Right cardiac atrium (tissue), 5 donors: ENCODE measurements at places on chromosomes 16 and 17. TPM values are rescaled to one million over a fixed set of nuclear protein-coding genes. Genes with fewer than 3 reads are reported as not detected.

Gene PRR11
- 2.1 TPM for total RNA-seq

Gene ZNF213
- 7.1 TPM for total RNA-seq

Gene ZFP3
- total RNA-seq = 12.0 TPM

Gene KRT31
- total RNA-seq = not detected

Gene TUBG2
- total RNA-seq = 18.1 TPM

Gene TMEM92
- not detected for total RNA-seq

Gene PMP22
- total RNA-seq = 116 TPM

Gene SLC35G3
- not detected for total RNA-seq

Gene SLFN12
- 4.3 TPM for total RNA-seq

Gene TEX14
- total RNA-seq = 0.57 TPM

Gene KCNJ12
- total RNA-seq = 10.0 TPM

Gene CCL14
- 27.2 TPM for total RNA-seq

Gene DPEP3
- not detected for total RNA-seq

Gene ANKRD40CL
- total RNA-seq = not detected

Gene MMP15
- 51.2 TPM for total RNA-seq

Gene HDAC5
- 80.1 TPM for total RNA-seq

Gene C1QTNF1
- 655 TPM for total RNA-seq

Gene MFAP4
- total RNA-seq = 92.8 TPM

Gene SLC12A3
- total RNA-seq = not detected

Gene NAT9
- 24.3 TPM for total RNA-seq

Gene CMTM2
- total RNA-seq = not detected

Gene PDE6G
- 0.41 TPM for total RNA-seq

Gene PIRT
- total RNA-seq = not detected

Gene CTF1
- 8.5 TPM for total RNA-seq

Gene XPO6
- 35.1 TPM for total RNA-seq

Gene PRAC2
- not detected for total RNA-seq

Gene CHD9NB
- 0.80 TPM for total RNA-seq

Gene CEMP1
- total RNA-seq = not detected

Gene MPO
- 0.06 TPM for total RNA-seq

Gene PYY
- not detected for total RNA-seq

Gene PPL
- 5.2 TPM for total RNA-seq

Gene LITAFD
- total RNA-seq = not detected

Gene TP53TG3C
- total RNA-seq = not detected

Gene KRTAP4-6
- not detected for total RNA-seq

Gene TMEM88
- total RNA-seq = 24.6 TPM

Gene SLC52A1
- total RNA-seq = not detected

Gene IGSF6
- 1.6 TPM for total RNA-seq

Gene ZG16B
- total RNA-seq = not detected

Gene SMIM36
- not detected for total RNA-seq

Gene TNFRSF13B
- not detected for total RNA-seq

Gene OR1E1
- not detected for total RNA-seq

Gene QRICH2
- 2.5 TPM for total RNA-seq

Gene IL17C
- not detected for total RNA-seq

Gene NUPR1
- 67.9 TPM for total RNA-seq
